Renal cortex interstitium (tissue), 15 donors: ENCODE measurements at places on chromosomes 12 and 14.

- DNase-seq = no peak
Measured at GRCh38 chr14:30521899-30522736, 36.8 kb upstream of the G2E3 start.

DNA sequence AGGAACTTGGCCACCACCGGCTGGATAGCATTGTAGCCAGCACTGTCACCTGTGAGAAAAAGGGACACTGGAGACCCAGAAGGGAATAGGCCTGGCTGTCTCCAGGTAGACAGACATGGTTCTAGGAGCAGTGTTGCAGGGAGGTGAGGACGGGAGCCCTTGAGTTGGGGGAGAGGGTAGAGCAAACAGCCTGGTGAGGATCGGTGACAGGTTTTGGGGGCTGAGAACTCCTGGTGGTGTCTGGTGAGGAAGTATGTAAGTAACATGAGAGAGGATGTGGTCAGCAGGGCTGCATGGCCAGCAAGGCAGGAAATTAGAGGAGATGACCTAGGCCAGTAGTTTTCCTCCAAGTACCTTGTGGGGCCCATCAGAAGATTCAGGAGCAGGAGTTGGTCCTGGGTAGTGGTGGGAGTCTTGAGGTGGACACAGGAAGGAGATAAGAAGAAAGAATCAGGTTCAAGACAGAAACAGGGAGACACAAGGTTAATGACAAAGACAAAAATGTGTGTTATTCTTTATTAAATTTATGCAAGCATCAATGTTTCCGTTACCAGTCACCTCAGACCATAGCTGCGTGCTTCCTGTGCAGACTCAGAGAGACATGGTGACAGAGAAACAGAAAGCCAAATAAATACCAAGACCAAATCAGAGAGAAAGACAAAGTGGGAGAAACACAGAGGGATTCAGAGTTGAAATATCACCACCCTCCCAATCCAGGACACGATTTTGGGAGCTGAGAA lies at the start of gene ARHGAP9:
Gene ARHGAP9, minus strand, starts transcription at position 491 of the 740 bp plus-strand sequence. Its CDS starts 460 bp downstream, at position 31.
- no peak for DNase-seq

- DNase-seq = no peak
Measured at GRCh38 chr12:20050221-20050620, 318.1 kb upstream of the PDE3A start.

DNA sequence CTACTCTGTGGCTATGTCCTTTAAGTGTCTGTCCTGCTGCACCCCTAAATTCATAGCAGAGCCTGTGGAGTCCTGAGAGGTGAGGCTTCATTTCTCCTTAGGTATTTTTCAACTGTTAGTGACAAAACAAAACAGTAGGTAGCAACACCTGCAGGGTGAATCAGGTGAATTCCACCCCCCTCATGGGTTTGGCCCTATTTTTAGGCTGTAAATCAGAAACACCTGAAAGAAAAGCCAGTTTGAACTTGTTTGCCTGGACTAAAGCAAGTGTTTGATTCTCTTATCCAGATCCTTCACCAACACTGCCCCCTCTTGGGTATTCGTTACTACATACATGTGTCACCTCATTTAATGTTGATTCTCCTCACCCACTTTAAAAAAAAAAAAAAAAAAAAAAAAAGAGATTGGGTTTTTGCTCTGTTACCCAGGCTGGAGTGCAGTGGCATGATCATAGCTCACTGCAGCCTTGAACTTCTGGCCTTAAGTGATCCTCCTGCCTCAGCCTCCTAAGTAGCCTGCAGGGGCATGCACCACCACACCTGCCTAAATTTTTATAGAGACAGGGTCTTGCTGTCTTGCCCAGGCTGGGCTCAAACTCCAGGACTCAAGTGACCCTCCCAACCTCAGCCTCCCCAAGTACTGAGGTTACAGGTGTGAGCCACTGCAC lies 10.3 kb downstream of the TBPL2 start:
- no peak for DNase-seq

DNA sequence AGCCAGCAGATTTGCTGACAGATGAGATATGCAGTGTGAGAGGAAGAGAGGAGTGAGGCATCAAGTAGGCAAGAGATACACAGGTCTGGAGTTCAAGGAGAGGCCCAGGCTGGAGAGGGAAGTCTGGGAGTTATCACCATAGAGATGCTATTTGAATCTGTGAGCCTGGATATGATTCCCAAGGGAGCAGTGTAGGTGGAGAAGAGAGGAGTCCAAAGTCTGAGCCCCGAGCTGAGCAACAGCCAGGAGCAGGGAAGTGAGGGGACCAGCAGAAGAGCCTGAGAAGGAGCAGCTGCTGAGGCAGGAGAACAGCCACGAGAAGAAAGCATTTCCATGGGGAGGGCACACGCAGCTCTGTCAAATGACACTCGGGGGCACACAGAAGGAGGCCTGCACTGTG lies 20.2 kb upstream of the NXPH4 start:
- no peak for DNase-seq

DNA sequence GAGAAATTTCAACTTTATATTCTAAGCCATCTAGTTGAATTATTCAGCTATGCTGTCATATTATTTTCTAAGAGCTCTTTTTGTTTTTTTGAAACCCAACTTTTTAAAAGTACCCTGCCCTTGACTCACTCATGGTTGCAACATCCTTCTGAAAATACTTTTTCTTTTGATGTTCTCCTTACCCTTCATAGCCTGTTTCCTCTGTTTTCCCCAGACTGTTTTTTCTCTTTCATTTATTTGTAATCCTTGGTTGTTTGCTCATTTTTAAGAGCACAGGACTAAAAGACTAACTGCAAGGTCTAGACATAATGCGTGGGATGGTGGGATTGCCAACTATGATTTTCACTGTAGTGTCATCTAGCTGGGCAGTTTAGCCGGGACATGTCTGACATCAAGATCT lies 21.2 kb upstream of the CDKL1 start:
- no peak for DNase-seq

- DNase-seq = no peak
Measured at GRCh38 chr14:72598306-72598705, 295.6 kb downstream of the DPF3 start.

- DNase-seq = no peak
Measured at GRCh38 chr12:11134305-11134704, at the start of gene TAS2R30. TAS2R30 (minus strand) TSS chr12:11134644; CDS start chr12:11134244, 400 bp downstream.

GRCh38 chr12:115320451-115320850 lies 636.5 kb upstream of the TBX3 start:
- no peak for DNase-seq

GRCh38 chr14:67520482-67520881 lies 12.6 kb upstream of the PLEKHH1 start:
- no peak for DNase-seq

DNA sequence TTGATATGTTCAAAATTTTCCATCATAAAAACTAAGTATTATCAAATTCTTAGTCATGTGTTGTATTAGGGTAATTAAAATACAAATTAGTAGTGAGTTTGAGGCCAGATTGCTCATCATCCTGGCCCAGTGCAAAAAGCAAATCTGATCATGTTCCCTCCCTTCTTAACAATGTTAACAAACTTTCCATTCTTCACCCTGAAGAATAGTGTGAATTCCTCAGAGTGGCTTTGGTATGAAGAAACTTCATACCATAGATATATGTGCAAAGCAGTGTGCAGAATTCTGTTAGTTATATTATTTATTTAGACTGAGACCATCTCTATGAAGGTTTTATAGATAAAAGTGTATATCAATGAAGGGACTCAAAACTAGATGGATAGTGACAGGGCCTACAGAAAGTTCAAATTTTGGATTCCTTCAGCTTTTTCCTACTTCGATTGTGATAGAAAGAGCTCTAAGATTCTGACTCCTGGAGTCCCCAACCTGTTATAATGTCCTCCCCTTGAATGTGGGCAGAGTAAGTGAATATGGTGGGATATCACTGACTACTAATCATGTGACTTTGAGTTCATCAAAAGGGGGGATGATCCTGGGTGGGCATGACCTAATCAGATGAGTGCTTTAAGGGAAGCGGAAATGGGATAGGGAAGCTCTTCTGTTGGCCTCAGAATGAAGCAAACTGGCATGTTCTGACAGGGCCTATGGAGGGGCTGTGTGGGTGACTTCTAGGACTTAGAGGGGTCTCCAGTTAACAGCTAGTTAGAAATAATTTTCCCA lies 271.4 kb downstream of the BTG1 start:
- no peak for DNase-seq
